ENCODE measurements at places on chromosomes 2 and 18. TPM values are rescaled to one million over a fixed set of nuclear protein-coding genes. Genes with fewer than 3 reads are reported as not detected.

GRCh38 chr2:133765658-133766057 is 197.4 kb upstream of the NCKAP5 start:
- no peak for DNase-seq

- no peak for DNase-seq
Observed at GRCh38 chr2:24452502-24452885, 38.6 kb upstream of the NCOA1 start.

The FAM228A gene
- polyA plus RNA-seq, result 0.84 TPM

GRCh38 chr2:159959136-159959535 is 103.3 kb downstream of the PLA2R1 start:
- DNase-seq, result no peak

- no peak for DNase-seq
Observed at GRCh38 chr2:109499566-109499965, 114.2 kb downstream of the SEPTIN10 start.

The PLEKHH2 gene
- polyA plus RNA-seq, result 66.9 TPM

The SERPINB12 gene
- not detected for polyA plus RNA-seq

DNA sequence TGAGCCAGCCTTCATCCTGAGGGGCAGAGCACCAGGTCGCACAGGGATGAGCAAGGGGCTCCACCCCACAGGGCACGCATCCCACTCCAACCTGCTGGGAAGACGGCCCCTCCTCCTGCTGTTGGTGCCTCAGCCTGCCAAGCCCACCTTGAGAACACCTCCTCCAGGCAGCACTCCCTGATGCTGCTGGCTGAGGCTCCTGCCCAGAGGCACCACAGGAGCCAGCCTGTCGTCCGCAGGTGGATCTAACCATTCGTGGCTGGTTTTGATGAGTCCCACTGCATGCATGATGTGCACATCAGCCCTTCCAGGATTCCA is 58.4 kb downstream of the BIN1 start:
- no peak for DNase-seq

DNA sequence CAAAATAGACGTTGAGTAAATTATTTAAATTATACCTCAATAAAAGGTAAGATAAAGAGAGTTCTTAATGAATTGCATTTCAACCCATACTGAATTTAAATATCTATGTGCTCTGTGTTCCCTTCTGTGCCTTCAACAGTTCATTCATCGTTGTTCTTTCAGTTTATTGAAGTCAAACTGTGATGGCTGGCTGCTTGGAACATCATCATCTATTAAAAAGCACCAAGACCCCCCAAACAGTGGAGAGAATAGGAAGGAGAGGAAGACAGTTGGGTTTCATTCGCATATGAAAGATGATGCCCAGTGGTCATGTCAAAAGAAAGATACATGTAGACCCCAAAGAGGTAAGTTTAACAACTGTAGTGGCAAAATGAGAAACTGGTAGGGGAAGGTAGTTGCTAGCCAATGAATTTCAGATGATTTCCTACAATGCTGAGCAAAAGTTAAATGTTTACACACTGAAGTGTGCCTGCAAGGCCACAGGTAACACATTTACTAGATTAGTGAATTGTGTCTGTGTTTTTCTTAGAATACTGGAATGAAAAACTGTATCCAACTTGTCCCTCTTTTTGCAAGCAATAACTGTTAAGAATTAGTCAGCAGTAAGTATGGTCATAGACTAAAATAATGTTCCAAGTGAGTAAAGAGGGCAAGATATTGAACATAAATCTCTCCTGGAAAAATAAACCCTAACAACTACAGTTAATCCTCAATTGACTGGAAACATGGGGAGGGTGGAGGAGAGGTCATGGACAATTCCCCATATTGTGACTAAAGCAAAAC is 331.3 kb downstream of the KIAA1328 start:
- DNase-seq, result peak; percentile 31

- DNase-seq, result no peak
Observed at GRCh38 chr2:63676135-63676534, 87.4 kb downstream of the MDH1 start.

The SRD5A2 gene
- polyA plus RNA-seq, result 0.08 TPM

The NMUR1 gene
- 0.74 TPM for polyA plus RNA-seq

The ASB18 gene
- not detected for polyA plus RNA-seq

GRCh38 chr2:52536929-52537460 is 1230.6 kb upstream of the CHAC2 start:
- DNase-seq, result no peak

DNA sequence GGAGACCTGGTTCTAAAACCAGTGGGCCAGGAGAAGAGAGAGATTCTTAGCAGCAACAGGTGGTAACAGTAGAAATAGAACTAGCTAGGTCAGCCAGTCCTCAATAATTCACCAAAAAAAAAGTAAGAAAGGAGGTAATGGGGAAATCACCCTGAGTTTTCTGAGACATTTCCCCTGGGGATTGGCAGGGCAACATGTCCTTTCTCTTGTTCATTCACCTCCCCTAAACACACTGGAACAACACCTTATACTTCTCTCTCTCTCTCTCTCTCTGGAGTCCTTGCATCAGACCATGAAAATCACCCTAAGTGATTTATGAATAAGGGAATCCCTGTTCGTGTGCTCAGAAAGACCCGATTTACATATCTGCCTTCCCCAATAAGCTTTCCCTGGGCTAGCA is 64.8 kb downstream of the COX7A2L start:
- no peak for DNase-seq

DNA sequence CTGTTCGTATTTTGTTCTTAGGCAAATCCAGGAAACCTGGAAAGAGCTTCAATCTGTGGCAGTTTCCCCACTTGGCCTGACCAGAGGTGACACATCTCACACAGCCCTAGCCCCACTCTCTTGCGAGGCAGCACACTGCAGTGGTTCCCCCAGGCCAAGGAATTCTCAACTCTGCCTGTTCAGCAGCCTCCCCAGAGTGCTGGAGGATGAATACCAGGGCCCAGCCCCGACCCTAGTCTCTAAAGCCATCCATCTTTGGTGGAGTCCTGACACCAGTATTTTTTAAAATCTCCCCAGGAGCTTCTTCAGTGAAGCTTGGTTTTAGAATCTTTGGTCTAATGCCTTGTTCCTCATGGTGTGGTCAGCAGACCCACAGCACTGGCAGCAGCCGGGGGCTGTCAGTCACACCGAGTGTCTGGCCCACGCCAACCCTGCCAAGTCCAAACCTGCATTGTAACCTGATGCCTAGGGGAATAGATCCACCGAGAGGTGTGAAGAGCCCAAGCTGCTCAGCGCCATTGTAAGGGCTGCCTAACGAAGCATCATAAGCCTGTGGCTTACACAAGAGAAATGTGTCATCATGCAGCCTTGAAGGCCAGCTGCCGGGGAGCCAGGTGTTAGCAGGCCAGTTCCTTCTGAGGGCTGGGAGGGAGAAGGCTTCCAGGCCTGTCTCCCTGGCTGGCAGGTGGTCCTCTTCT is 428.7 kb upstream of the ID2 start:
- DNase-seq, result no peak

DNA sequence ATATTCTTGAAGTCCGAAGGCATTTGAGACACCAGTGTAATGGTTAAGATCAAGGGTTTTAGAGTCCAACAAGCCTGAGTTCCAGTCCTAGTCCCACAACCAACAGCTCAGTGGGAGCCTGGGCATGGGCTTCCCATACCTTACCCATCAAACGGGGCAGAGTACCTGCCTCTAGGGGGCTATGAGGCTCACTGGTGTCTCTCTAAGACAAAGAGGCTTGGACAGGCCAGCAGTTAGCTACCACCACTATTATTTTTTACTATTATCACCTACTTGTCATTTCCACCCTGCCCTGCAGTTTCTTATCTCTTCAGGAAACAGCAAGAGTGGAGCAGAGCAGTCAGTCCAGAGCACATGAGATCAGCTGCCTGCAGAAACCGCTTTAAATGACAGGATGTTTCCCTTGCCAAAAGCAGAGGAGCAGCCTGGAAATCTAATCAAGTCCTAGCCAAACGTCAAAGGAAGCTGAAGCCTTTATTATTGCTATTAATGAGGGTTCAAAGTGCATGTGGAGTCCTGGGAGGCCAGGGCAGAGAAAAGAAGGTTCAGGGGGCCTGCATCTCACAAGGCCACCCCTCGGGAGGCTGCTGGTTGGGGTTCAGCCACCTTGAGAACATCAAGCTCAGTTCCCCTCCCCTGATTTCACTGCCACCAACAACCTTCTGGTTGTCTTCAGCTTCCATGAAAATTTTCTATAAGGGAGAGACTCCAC is 66.6 kb downstream of the STPG4 start:
- DNase-seq, result peak; percentile 48

The NR4A2 gene
- 0.60 TPM for polyA plus RNA-seq

The GATA6 gene
- polyA plus RNA-seq, result 7.8 TPM

- no peak for DNase-seq
Observed at GRCh38 chr18:55001394-55002024, 42.2 kb upstream of the CCDC68 start.

The REG3A gene
- not detected for polyA plus RNA-seq

The POLE4 gene
- 51.5 TPM for polyA plus RNA-seq

GRCh38 chr18:3706279-3707097 is 256.5 kb downstream of the TGIF1 start:
- no peak for DNase-seq

GRCh38 chr18:48024009-48024512 is 93.6 kb upstream of the SMAD2 start:
- no peak for DNase-seq

DNA sequence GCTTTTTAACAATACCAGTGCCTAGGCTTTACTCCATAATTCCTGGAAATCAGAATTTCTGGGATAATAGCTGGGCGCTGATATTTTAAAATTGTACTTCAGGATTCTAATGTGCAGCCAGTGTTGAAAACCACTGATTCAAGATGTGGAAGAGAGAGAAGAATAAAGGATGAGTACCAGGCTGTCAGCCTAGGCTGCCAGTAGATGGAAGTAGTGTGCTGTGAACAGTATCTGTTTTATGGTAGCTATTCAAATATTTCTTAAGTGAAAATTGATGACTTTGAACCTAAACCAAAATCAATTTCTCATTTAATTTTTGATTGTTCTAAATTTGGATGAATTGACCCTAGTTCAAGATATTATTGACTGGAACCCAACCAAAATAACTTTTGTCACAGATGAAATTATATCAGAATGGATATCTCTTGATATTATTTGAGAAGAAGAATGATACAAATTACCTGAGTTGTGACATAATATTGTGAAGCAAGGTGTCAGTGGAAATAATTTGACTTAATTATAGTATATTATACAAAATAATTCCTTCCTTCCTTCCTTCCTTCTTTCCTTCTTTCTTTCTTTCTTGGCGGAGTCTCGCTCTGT is 88.0 kb downstream of the COMMD1 start:
- no peak for DNase-seq

- DNase-seq, result no peak
Observed at GRCh38 chr2:104547221-104547620, 306.7 kb upstream of the POU3F3 start.
